ENCODE measurements at places on chromosomes 6 and 20. TPM values are rescaled to one million over a fixed set of nuclear protein-coding genes. Genes with fewer than 3 reads are reported as not detected.

GRCh38 chr6:86937219-86938079 is at the start of gene HTR1E:
TSS of gene HTR1E (plus strand) at chr6:86937528. CDS start at chr6:87015335, 77,807 bp downstream.
- DNase-seq, result peak; percentile 3

GRCh38 chr20:25041813-25042530 is 16.0 kb downstream of the ACSS1 start:
- DNase-seq, result no peak

DNA sequence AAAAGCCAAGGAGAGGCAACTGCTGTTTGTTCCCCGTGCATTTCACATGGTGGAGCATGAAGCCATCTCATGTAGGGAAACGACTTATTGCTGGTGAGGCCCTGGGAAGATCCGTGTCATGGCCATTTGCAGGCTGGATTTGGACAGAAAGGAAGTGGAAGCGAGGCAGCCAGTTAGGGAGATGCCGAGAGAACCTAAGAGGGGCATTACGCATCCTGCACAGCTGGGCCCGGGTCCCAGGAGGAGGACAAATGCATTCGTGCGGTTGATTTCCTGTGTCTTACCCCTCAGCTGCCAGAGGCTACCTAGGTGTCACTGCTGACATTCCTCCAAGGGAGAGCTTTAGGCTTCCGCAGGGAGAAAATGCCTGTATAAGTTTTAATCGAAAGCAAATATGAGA is 316.2 kb upstream of the CDYL start:
- DNase-seq, result no peak

- peak; percentile 41 for DNase-seq
Measured at GRCh38 chr6:53731866-53732636, 62.8 kb upstream of the LRRC1 start.

DNA sequence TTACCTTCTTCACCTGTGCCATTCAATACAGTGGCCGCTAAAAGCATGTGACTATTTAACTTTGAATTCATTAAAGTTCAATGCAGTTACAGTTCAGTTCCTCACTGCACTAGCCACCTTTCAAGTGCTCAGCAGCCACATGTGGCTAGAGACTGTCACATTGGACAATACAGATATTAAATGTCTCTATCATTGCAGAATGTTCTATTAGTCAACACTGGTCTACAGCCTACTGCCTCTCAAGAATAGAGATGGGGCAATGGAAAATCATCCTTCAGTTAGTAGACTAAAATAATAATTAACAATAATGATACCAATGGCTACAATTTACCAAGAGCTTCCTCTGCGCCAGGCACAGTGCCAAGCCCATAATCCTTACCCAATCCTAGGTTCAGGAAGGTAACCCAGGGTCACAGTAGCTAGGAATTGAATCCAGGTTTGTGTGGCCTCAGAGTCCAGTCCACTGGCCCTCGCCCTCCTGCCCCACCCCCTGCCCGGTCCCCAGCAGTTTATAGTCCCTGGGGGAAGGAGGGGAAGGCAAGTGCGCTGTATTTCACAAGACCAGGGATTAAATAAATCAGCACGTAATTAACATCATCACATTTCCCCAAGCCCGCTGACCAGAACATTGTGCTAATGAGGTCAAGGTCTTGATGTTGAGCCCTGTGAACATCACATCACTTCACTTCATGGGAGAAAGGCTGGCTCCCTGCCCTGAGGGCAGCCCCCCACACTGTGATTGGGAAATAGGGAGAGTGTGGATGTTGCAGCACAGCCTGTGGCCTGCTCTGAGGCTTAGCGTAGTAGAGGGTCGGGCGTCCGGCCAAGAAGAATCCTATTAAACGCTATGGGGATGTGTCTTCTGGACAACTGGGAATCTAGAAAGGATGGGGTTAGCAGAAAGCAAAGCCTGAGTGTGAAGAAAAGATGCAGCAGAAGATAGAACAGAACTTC is 147.2 kb downstream of the VEGFA start:
- peak; percentile 36 for DNase-seq

DNA sequence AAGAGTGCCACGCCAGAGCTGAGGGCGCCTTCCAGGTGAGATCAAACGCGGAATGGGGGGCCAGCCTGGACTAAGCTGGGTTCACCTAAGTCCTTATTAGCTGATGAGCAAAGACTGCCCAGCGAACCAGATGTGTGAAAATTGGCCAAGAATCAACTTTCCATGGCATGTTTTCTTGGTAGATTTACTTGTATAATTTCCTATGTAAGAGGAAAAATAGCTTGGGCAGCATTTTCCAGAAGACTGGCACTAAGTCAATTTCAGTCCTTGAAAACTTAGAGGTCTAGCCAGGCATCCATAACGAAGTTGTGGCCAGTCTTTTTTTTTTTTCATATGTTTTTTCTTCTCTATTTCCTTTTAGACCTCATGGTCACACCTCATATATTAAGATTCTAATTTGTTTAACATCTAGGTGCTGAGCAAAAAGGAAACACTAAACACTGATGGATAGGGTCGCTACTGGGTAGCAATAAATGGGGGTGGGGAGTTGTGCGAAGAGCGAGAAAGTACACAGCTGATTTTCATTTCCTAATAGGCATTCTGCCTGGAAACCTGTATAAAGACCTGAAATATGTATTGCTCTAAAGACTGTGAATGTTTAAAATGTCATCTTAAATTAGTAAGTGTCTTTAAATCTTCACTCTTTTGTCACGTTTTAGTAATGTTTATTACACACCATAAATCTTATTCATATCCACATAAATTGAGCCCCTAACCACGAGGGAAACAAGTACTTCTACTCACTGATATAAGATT is 188.8 kb downstream of the CD83 start:
- DNase-seq, result no peak

DNA sequence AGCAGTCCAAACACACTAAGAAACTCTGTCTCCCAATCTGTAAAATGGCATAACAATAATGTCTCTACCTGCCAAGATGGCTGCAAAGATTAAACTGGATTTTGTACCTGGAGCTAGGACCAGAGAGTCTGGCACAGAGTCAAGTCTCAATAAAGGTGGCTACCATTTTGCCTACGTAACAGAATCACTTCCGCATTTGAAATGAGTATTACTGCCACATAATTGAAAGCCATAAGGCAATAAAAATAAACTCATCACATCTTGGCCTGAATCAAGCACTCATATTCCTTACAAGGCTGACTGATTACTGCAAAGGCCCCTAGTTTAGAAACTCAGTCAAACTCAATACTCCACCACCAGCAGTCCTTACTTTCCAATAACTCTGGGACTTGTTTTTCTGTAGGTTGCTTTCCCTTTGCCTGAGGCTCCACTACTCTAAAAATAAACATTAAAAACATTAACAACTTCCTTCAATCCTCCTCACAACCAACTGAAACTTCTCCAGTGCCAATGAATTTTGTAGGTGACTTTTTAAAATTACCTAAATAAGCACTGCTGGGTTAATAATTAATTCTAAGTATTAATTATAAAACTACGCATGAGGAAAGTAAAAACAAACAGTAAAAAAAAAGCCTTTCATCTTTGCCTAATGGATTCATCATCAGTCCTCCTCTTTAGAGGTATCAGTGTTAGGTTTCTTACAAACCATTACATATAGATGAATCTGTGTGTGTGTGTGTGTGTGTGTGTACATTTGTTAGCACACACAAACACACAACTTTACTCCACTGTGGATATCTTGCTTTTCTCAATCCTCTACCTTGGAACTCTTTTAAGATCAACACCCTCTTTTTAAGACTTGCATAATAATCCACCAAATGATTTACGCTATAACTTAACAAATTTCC is 3.7 kb downstream of the KIF16B start:
- no peak for DNase-seq

- no peak for DNase-seq
Measured at GRCh38 chr20:39756828-39757227, 794.7 kb downstream of the DHX35 start.

- no peak for DNase-seq
Measured at GRCh38 chr6:1145768-1146218, 166.1 kb upstream of the FOXQ1 start.

GRCh38 chr20:63681609-63682142 is 14.8 kb upstream of the TNFRSF6B start:
- DNase-seq, result no peak

GRCh38 chr6:26400626-26401025 is 1.4 kb upstream of the BTN3A1 start:
- DNase-seq, result no peak

DNA sequence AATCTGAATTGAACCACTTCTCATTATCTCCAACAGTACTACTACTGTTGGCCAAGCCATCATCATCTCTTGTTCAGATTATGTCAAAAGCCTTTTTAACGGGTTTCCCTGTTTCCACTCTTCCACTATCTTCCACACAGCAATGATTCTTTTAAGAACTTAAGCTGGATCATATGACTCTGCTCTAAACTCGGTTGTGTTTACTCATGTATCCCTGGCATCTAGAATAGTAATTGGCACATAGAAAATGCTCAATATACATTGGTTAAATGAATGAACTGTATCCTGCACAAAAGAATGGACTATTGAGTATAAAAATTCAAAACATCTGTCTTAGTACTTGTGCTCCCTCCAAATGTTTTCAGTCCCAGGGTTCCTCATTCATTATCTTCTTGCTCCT is 2.8 kb upstream of the COX7A2 start:
- no peak for DNase-seq

- DNase-seq, result no peak
Measured at GRCh38 chr6:40888456-40888990, 150.5 kb downstream of the UNC5CL start.

DNA sequence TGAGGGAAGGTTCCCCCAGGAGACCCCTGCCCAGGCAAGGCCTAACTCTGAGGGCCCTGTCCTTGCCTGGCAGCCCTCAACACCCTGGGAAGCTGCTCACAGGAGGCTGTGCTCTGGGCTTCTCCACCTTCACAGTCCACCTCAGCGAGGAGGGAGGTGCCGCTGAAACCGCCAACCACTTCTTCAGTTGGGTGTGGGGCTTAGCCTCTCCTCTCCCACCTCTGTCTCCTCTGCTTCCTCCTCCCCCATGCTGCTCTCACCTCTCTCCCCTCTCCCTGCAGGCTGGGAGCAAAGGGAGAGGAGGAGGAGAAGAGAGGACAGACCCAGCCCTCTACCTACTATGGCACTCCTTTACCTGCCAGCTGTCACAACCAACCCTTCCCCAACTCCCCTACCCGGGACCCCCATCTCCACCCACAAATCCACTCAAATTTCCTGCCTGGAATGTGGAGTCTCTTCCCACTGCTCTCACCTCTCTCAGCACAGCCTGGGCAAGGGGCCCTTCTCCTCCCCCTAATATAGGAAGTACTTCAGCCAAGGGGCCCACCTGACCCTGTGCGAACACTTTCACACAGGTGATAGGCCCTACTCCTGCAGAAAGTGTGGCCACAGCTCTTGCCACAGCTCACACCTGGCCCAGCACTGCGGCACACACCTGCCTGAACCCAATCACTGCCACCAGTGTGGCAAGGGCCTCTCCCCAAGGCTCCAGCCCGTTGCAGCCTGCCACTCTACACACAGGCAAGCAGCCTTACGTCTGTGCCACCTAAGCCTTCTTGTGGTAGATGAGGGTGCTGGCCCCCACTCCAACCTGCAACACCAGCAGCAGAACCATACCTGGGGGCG is 7.2 kb downstream of the RING1 start:
- DNase-seq, result no peak

- no peak for DNase-seq
Measured at GRCh38 chr6:35402136-35402855, 49.8 kb upstream of the FANCE start.

DNA sequence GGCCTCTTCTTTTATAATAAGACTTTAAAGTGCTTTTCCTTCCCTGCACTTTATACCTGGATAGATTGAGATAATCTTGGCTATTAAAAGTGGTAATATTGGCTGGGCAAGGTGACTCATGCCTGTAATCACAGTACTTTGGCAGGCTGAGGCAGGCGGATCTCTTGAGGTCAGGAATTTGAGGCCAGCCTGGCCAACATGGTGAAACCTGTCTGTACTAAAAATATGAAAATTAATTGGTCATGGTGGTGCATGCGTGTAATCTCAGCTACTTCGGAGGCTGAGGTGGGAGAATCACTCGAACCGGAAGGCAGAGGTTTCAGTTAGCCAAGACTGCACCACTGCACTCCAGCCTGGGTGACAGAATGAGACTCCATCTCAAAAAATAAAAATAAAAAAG is 197.1 kb upstream of the RGS17 start:
- peak; percentile 20 for DNase-seq

- DNase-seq, result no peak
Measured at GRCh38 chr6:8562125-8562524, 126.8 kb upstream of the SLC35B3 start.

DNA sequence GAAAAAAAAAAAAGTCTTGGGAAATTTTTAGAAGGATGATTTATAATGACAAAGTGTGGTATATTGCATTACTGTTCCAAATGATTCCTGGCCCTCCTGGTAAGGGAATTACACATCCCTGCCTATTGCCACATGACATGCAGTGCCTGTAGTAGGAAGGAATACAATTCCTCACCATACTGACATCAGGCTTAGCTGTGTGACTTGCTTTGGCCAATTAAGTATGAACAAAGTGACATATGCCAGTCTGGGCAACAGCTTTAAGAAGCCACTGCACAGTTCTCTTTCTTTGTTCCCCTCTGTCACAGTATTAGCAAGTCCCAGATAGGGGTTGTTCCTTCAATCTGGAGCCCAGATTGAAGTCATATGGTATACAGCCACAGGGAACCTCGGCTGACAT is 100.5 kb downstream of the KIF13A start:
- DNase-seq, result peak; percentile 66

QKI gene
- 142 TPM for total RNA-seq

LZTS3 gene
- total RNA-seq, result 8.2 TPM

AIF1 gene
- not detected for total RNA-seq

FERMT1 gene
- 2.0 TPM for total RNA-seq

LRRN4 gene
- 0.76 TPM for total RNA-seq

HLA-DPB1 gene
- total RNA-seq, result not detected

PDYN gene
- not detected for total RNA-seq

ISM1 gene
- total RNA-seq, result not detected

GSTA3 gene
- total RNA-seq, result 2.4 TPM

CCM2L gene
- total RNA-seq, result not detected

HLA-DMB gene
- 5.1 TPM for total RNA-seq

EPPIN gene
- not detected for total RNA-seq

BPIFB3 gene
- total RNA-seq, result not detected

PAK1IP1 gene
- 34.6 TPM for total RNA-seq

BNIP5 gene
- total RNA-seq, result not detected

ABCC10 gene
- 11.7 TPM for total RNA-seq
